ENCODE measurements at places on chromosomes 5 and 9. TPM values are rescaled to one million over a fixed set of nuclear protein-coding genes. Genes with fewer than 3 reads are reported as not detected.

DNA sequence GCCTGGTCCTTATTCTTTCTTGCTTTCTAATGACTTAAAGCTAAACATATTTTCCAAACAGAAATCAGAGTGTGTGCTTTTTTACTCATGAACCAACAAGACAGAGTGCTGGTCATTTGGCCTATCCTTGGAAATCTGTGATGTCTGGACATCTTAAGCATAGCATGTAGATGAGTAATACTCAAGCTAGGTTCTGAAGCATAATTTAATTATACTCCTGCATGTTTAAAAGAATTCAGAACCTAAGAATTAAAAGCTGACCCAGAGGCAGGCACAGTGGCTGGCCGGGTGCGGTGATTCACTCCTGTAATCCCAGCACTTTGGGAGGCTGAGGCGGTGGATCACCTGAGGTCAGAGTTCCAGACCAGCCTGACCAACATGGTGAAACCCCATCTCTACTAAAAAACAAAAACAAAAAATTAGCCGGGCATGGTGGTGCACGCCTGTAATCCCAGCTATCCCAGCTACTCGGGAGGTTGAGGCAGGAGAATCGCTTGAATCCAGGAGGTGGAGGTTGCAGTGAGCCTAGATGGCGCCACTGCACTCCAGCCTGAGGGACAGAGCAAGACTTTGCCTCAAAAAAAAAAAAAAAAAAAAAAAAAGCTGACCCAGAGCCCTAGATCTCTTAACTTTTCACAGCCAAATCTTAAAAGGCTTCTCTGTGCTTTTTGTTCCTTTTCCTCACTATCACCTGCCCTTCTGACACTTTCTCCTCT lies 16.2 kb upstream of the TJP2 start:
- peak; percentile 87 for DNase-seq

- DNase-seq: no peak
Observed at GRCh38 chr9:112332214-112332613, 1.2 kb downstream of the PTBP3 start.

- DNase-seq: peak; percentile 30
Observed at GRCh38 chr5:125798307-125798706, 624.9 kb upstream of the GRAMD2B start.

The SPINK1 gene
- not detected for total RNA-seq

The CATSPER3 gene
- 0.39 TPM for total RNA-seq

The HAVCR2 gene
- 10.0 TPM for total RNA-seq

The THOC3 gene
- total RNA-seq: 55.0 TPM
